ENCODE measurements at places on chromosomes 12 and 14.

- DNase-seq: no peak
Measured at GRCh38 chr12:49357103-49357678, 10.1 kb upstream of the SPATS2 start.

DNA sequence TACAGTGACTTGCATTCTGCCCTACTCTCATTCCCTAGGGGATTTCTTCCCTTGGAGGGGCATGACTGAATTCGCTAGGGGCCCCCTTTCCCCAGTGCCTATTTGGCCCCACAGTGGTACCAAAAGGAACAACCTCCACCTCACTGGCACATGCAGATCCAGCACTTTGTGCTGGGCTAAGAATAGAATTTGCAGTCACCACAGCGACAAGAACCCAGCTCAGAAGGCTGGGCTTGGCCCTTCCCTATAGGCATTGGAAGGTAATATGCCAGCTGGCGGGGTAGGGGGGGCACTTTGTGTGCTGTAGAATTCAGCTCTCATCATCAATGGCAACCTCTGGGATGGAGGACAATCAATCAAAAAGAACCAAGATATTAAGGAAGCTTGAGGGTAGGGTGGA lies 13.9 kb downstream of the BAZ2A start:
- DNase-seq: no peak

DNA sequence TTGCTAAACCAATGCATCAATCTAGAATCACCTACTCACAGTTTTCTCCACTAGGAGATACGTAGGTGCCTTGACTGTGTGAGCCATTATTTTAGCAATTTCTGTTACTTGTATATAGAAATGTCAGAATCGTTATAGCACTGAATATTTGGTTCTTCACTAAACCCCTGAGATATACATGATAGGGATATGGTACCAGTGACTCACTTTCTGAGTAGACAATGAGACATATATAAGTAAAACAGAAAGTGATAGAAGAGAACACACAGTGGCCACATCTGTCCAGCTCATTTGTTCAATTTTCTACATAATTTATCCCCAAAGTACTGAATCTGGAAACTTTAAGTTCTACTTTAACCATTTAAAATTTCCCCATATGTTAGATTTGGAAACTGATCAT lies 1505.5 kb upstream of the TMEM132C start:
- no peak for DNase-seq

GRCh38 chr14:87133073-87133801 lies 859.7 kb downstream of the GALC start:
- DNase-seq: peak; percentile 48

GRCh38 chr14:93936245-93936644 lies 9.1 kb downstream of the FAM181A start:
- no peak for DNase-seq

DNA sequence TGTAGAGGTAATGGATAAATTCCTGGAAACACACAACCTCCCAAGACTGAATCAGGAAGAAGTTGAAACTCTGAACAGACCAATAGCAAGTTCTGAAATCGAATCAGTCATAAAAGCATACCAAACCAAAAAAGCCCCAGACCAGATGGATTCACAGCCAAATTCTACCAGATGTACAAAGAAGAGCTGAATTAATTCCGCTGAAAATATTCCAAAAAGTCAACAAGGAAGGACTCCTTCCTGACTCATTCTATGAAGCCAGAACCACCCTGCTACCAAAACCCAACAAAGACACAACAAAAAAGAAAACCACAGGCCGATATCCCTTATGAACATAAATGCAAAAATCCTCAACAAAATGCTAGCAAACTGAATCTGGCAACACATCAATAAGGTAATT lies 81.5 kb downstream of the SLC38A4 start:
- DNase-seq: no peak

DNA sequence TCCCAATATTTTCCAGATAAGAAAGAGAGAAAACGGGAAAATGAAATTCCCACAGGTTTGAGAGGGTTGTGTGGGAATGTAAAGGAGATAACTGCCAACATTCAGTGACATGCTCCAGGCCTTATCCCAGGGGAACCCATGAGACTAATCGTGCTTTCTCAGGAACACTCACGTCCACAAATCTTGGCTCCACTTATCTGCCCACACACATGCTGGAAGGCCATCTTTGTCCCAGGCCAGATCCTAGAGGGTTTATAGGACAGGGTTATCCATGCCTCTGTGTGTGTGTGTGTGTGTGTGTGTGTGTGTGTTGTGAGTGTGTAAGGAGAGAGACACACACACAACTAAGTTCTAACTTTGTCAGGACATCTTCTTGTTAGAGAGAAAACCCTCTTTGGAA lies 182.2 kb upstream of the E2F7 start:
- no peak for DNase-seq

GRCh38 chr14:76784881-76785280 lies 23.6 kb downstream of the VASH1 start:
- peak; percentile 80 for DNase-seq

DNA sequence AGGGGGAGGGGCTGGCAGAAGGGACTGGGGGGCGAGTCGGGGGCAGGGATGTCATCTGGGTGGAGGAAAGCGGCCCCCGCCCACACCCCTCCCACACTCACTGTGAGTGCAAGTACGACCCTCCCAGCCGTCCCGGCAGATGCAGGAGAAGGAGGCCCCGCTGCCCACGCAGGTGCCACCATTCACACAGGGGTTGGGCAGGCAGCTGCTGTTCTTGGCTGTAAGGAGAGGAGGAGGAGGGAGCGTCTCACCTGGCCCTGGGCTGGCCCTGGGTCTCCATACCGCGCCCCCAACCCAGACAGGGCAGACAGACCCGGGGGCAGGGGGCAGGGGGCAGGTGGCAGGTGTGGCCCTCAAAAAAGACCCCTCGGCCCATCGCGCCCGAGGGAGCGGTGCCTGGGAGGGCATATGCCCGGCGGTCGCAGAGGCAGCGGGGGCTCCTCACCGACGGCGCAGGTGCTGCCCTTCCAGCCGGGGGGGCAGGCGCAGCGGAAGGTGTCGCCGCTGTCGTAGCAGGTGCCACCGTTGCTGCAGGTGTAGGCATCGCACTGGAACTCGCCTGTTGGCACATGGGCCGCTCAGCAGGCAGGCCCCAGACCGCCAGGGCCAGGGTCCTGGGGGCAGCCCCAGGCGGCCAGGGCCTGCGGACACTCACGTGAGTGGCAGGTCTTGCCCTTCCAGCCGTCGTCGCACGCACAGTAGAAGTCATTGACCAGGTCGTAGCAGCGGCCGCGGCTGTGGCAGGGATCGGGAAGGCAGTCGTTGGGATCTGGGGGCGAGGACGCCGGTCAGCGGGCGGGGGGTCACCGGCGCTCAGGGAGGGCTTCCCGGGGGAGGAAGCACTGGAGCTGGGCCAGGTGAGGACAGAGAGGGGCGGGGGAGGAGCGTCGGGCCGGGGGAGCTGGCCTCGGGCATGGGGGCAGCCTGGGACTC lies 20.6 kb downstream of the JAG2 start:
- no peak for DNase-seq

DNA sequence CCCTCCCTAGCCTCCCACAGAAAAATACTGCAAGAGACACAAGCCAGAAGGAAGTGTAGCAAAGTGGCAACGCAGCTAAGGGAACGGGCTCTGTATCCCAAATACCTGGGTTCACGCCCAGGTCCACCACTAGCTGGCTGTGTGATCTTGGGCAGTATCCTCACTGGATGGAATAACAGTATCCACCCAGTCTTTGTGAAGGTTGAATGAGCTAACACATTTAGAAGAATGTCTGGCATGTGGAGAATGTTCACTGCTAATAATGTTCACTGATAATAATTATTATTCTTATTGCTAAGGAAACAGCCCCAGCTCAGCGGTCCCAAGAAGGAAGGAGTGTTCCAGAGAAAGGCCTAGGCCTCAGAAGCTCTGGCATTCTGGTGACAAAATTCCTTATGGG lies 70.9 kb downstream of the VWF start:
- no peak for DNase-seq

DNA sequence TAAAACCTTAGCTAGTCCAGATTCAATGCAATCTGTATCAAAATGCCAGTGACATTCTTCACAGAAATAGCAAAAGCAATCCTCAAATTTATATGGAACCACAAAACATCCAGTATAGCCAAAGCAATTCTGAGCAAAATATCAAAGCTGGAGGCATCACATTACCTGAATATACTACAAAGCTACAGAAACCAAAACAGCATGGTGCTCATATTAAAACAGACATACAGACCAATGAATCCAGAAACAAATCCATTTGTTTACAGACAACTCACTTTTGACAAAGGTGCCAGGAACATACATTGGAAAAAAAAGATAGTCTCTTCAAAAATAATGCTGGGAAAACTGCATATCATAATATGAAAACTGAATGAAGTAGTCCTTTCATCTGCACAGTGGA lies 4.8 kb downstream of the KLRC4 start:
- DNase-seq: no peak

DNA sequence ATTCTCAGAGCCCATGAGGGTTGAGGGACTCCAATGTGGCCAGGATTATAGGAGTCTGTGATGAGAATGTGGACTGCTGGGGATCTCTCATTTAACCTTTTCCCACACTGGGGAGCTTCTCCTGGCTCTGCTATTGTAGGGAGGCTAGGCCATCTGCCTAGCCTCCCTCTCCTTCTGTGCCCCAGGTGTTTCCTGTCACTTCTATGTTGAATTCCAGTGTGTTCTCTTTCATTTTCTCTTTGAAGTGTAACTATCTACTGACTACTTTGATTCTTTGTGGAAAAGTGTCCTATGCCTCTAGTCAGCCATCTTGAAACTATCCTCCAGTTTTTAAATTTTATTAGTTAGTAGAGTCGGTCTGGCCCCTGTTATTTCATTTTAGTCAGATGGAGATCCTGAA lies 53.4 kb upstream of the ABCD2 start:
- no peak for DNase-seq

DNA sequence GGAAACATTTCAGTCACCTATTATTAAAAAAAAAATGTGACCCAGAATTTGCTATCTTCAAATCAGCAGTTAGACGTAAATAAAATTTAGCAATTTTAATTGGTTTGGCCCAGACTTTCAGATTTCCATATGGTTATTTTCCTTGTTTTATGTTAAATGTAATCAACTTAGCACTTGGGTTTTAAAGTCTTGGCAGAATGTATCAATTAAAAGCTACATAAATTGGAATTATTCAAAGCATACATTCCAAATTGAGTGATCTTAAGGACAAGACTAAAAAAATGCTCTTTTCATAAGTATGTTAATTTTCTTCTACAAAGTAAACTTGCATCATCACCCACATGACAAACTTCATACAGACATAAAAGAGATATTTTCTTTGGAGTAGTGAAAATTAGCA lies 3.4 kb downstream of the KITLG start:
- no peak for DNase-seq

DNA sequence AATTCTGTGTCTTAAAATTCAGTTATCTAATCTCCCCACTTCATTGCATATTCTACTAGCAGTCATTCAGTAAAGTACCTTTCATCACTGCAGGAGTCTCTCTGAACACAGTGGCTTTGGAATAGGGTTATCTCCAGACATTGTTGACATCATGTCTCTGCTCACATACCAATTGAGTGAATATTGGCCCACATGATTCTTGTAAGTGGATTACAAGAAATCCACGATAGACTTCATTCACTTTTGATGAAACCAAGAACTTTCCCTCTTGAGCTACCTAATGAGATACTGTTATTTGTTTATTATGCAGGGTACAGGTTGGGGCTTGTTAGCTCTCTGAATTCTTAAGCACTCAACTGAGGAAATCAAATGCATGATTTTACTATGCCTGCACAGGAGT lies 284.9 kb downstream of the RAD51B start:
- no peak for DNase-seq

Measured in SHP77 (cell line).